PC-3 (cell line): ENCODE measurements at places on chromosomes 12 and 14. TPM values are rescaled to one million over a fixed set of nuclear protein-coding genes. Genes with fewer than 3 reads are reported as not detected.
A peak's percentile ranks its signal among the peaks of the same experiment; 100 is the strongest.

WSCD2 gene
- total RNA-seq, result not detected in 2 replicates

DNA sequence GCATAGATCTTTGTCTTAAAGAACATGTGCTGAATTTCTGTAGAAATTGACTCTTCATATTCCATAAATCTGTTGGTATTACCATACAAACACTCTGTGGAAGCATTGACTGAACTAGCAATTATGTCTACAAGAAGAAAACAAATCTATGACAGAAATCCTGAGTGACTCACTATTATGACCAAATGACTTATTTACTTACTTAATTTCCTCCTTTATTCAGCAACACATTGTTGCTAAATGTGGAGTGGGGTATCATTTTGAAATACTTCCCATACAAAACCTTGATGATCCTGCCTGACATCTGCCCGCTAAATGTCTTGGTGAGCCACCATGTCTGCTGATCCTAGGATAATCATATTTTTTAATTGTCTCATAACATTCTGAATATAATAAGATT is 99.1 kb upstream of the SLCO1C1 start:
- no peaks in the 10 kb centered on the region for H3K27me3 ChIP-seq
- no peak for DNase-seq
- no peak overlapping the region for H3K27ac ChIP-seq

GPR84 gene
- total RNA-seq, result not detected in 2 replicates

AKAP3 gene
- 1.1 and 1.9 TPM in 2 replicates for total RNA-seq

GRCh38 chr14:35826952-35827416 is 846 bp downstream of the BRMS1L start:
- no peaks in the 10 kb centered on the region for H3K27me3 ChIP-seq
- peaks cover 5% of the 10 kb centered on the region; the same call in 1 of the 2 replicates for H3K36me3 ChIP-seq
- no peak for DNase-seq
- H3K4me1 ChIP-seq, result peaks cover 7% of the 10 kb centered on the region; the same call in 1 of the 2 replicates
- H3K4me3 ChIP-seq, result peak overlapping the region; percentile 91
- H3K27ac ChIP-seq, result no peak overlapping the region

DNA sequence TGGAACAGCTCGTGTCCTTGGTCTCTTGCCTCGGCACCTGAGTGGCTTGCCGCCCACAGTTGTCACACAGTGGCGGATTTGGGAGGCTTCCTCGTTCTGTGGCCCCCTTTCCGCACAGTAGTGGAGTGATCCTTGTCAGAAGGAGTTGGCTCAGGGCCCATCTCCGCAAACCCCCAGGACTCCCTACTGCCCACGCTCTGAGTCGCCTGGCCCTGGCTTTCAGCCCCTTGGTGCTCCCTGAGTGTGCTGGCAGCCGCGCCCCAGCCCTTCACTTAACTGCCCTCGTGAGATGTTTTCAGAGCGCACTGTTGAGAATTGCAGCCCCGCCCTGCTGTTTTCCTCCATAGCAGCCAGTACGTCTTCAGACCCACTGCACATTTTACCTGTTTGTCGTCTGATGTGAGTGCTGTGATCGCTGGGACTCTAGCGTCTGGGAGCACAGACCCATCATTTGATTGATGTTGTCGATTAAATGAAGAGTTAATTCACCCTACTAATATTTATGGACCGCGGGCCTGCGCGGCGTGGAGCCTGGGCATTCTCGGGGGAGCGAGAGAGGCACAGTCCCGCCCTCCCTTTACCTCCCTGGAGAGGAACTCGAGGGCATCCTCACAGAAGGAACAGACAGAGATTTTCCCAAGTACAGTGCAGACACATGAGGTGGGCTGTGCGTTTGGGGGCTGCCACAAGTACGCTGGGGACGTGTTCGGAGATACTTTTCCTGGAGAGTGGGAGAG is 91.8 kb downstream of the DDX51 start:
- no peak for DNase-seq
- H3K4me1 ChIP-seq, result no peaks in the 10 kb centered on the region
- H3K36me3 ChIP-seq, result peaks cover 63% of the 10 kb centered on the region
- H3K4me3 ChIP-seq, result no peak overlapping the region
- no peaks in the 10 kb centered on the region for H3K27me3 ChIP-seq
- H3K27ac ChIP-seq, result no peak overlapping the region

DNA sequence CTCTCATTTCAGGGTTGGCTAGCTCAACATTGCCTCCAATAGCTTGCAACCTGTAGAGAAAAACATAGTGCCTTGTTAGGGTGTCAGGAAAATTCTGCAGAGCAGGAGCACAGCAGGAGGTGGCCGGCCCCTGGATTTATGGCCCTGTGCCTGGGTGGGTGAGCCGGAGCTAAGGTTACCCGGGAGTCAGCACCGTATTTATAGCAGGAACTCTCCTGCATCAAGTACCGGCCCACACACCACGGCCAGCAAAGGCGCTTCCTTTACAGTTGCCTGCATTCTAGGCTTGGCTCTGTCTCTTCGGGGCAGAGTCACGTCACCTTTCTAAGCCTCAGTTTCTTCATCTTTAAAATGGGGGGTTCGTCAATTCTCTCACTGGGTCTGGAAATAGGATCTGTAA is 52.8 kb upstream of the EML1 start:
- no peaks in the 10 kb centered on the region for H3K36me3 ChIP-seq
- H3K4me1 ChIP-seq, result peaks cover 14% of the 10 kb centered on the region
- no peak overlapping the region for H3K27ac ChIP-seq

- no peaks in the 10 kb centered on the region for H3K27me3 ChIP-seq
- DNase-seq, result no peak
- peaks cover 35% of the 10 kb centered on the region for H3K36me3 ChIP-seq
- no peak overlapping the region for H3K27ac ChIP-seq
- H3K4me1 ChIP-seq, result peaks cover 11% of the 10 kb centered on the region
These were observed 15.8 kb upstream of the ATP5F1B start for GRCh38 chr12:56661560-56661959.

TRHDE gene
- 16.5 and 17.7 TPM in 2 replicates for total RNA-seq

DNA sequence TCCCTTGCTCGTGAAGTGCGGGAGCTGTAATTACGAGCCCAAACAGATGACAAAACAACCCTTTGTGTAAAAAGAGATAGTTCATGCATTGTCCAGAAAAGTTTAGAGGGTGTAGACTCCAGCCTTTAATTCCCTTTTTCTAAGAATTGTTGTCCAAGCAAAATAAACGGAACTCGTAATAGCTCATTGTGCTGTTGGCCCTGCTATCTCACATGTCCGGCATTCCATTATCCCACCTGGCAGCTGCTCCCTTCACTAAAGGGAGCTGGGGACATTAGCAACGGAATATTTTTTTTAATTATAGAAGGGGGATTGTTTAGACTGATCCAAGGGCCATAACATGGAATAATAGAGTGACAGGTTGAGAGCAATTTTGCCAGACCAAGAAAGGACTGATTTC is 277.5 kb upstream of the TBX3 start:
- DNase-seq, result no peak
- no peaks in the 10 kb centered on the region for H3K36me3 ChIP-seq
- no peak overlapping the region for H3K27ac ChIP-seq
- H3K4me1 ChIP-seq, result no peaks in the 10 kb centered on the region
- no peaks in the 10 kb centered on the region for H3K27me3 ChIP-seq
- no peak overlapping the region for H3K4me3 ChIP-seq

DNA sequence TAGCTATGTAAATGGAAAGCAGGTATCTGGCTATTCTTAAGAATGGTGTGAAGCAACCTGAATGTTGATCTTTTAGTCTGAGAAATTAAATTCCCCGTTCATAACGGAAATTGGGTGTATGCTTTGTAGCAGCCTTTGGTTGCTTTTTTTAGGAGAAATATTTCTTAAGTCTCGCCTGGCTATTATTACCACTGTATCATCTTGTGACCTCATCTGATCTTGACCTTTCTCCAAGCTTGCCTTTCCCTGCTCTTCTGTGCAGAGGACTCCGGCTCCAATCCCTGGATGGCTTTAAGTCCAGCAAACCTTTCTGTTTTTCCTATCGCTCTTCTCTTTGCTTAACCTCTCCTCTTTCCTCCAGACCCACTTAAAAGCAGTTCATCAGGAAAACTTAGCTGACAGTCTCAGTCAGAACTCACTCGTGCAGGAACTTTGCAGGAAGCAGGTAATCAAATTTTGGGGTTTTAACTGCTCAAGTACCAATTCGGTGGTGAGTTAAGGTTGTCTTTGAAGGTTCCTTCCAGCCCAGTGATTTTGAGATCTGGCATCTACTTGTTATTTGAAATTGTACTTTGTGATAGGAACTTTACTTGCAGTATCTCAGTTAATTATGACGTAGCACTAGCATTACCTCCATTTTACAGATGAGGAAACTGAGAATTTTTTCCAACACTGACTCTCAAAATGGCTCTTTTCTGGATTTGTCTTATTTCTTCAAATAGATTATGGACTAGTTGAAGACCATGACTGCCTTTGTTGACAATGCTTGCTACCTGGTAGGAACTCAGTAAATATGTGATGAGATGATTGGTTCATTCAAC is 14.1 kb downstream of the PPFIBP1 start:
- no peaks in the 10 kb centered on the region for H3K27me3 ChIP-seq
- no peak for DNase-seq
- H3K36me3 ChIP-seq, result peaks cover 11% of the 10 kb centered on the region
- H3K4me1 ChIP-seq, result peaks cover 12% of the 10 kb centered on the region
- no peak overlapping the region for H3K4me3 ChIP-seq

DNA sequence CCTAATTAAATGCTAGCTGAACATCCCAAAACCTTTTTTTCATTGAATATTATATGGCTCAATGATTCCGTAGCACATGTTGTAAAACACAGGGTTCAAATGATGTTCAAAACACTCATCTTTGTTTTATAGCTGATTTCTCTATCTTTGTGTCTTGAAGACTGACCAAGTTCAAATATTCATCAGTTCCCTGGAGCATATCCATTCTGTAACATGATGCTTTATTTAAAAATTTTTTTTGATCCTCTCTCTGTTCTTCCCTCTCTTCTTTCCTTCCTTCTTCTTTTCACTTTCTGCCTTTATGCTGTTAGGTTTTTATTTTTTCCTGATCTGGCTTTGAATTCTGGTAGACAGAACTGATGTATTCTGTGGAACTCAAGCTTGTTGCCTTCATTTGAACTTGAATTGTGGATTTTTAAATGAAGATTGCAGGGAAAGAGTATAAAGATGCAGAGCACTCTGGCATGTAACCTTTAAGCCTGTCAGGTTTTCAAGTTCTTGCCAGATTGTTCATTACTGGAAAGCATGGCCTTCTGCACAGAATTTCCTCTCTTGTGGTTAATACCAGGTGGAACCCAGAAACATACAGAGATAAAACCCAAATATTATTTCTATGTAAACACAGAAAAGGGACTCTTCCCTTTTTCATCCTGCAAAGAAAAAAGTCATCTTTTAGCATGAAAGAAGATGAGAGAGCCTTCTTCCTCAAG is 39.5 kb downstream of the PROX2 start:
- peaks cover 12% of the 10 kb centered on the region for H3K36me3 ChIP-seq
- no peak overlapping the region for H3K4me3 ChIP-seq
- H3K27me3 ChIP-seq, result no peaks in the 10 kb centered on the region
- H3K4me1 ChIP-seq, result no peaks in the 10 kb centered on the region
- no peak overlapping the region for H3K27ac ChIP-seq

- H3K4me1 ChIP-seq, result peaks cover 33% of the 10 kb centered on the region
- no peaks in the 10 kb centered on the region for H3K36me3 ChIP-seq
- peak overlapping the region; percentile 94 for H3K4me3 ChIP-seq
- no peaks in the 10 kb centered on the region for H3K27me3 ChIP-seq
These were observed 558 bp downstream of the KLHDC2 start for GRCh38 chr14:49768301-49769121.

DNA sequence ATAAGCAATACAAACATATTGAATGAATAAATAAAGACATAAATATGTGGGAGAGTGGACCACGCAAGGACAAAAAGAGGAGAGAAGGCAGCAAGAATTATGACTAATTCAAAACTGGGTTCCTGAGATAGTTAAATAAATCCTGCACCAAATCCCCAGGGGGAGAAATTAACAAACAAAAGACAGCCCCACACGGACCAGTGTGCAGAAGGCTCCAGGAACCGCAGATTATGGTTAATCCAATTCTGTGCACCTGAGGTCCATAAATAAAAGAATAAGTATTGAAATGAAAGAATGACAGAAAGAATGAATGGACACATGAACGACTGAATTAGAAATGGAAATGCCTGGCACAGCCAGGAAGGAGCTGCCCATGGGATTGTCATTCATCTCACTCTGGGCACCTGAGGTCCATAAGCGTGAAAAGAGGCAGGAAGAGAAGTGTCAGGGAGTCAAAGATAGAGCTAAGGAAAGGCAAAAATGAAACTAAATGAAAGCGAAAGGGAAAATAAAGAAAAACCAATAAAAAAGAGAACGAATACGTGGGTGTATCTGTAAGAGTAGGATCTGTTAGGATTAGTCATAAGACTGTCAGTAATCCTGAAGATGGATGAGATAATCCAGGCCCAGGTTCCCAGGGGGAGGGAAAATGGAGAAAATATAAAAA is 23.3 kb downstream of the MEG3 start:
- no peaks in the 10 kb centered on the region for H3K27me3 ChIP-seq
- peaks cover 11% of the 10 kb centered on the region for H3K4me1 ChIP-seq
- H3K36me3 ChIP-seq, result no peaks in the 10 kb centered on the region
- peak; percentile 49 for DNase-seq
- peak overlapping the region; percentile 56 for H3K4me3 ChIP-seq

GRCh38 chr12:49776413-49776812 is 35.1 kb downstream of the TMBIM6 start:
- no peak overlapping the region for H3K27ac ChIP-seq
- no peaks in the 10 kb centered on the region for H3K27me3 ChIP-seq
- H3K4me1 ChIP-seq, result no peaks in the 10 kb centered on the region
- H3K36me3 ChIP-seq, result no peaks in the 10 kb centered on the region
- DNase-seq, result peak; percentile 76

KERA gene
- total RNA-seq, result not detected in 2 replicates

DNA sequence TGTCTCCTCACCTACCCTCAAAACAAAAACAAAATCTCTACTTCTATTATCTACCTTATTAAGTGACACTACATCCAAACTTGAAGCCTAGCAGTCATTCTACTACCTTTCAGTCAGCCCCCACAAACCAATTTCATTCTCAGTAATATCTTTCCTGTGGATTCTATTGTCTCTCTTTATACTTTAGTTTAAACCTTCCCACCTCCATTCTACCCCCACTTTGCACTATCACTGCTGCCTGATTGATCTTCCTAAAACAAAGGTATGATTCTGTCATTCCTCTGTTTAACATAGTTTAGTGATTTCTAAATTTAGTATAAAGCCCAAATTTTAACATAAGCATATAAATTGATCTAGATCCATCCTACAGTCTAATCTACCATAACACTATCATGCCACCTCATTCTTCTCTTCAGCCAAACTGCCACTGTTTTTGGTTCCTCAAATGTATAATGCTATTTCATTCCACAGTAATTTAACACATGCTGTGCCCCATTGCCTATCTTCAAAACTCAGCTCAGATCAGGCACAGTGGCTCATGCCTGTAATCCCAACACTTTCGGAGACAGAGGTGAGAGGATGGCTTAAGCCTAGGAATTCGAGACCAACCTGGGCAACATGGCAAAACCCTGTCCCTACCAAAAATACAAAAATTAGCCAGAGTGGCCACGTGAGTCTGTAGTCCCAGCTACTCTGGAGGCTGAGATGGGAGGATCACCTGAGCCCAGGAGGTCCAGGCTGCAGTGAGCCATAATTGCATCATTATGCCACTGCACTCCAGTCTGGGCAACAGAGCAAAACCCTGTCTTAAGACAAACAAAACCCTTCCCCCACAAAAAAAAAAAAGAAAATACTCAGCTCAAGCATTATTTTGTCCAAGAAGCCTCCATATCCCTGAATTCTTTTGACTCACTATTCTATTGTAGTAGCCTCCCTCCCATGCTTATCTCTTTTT is 3.1 kb upstream of the STRN3 start:
- peaks cover 32% of the 10 kb centered on the region for H3K4me1 ChIP-seq
- H3K4me3 ChIP-seq, result no peak overlapping the region

GRCh38 chr12:103279444-103279843 is 216.3 kb downstream of the C12orf42 start:
- H3K36me3 ChIP-seq, result no peaks in the 10 kb centered on the region
- no peaks in the 10 kb centered on the region for H3K27me3 ChIP-seq
- DNase-seq, result no peak
- no peak overlapping the region for H3K27ac ChIP-seq
- no peaks in the 10 kb centered on the region for H3K4me1 ChIP-seq

CLEC14A gene
- total RNA-seq, result not detected in 2 replicates
